ENCODE measurements at places on chromosomes 4 and X.

DNA sequence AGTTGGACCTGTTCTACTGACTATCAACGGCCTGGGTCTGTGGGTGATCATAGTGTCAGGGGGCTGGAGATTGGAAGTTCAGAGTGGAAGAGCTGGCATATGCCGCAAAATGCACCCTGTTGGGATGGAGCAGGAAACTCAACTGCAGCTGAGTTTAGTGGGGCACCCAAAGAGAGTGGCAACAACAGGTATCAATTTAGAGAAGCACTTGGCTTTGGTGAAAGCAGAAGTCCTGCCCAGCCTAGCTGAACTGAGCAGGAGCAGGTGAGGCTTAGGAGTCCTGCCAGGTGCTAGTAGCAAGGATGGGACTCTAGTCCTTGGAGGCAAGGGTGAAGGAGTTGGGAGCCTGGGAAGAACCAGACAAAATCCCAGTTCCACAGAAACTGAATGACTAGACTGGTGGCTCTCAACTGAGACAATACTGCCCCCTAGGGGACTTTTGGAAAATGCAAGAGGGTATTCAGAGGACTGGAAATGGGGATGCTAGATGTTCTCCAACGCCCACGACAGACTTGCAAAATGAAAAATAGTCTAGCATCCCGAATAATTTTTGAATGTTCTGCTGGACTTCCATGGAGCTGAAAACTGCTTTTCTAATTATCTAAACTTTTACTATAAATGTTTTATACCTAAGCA is 49.4 kb downstream of the RTL9 start:
- peak; percentile 36 for DNase-seq

GRCh38 chr4:14853176-14853943 is 148.9 kb upstream of the CPEB2 start:
- DNase-seq, result no peak

- no peak for DNase-seq
Measured at GRCh38 chr4:24937917-24938281, 25.1 kb upstream of the CCDC149 start.

DNA sequence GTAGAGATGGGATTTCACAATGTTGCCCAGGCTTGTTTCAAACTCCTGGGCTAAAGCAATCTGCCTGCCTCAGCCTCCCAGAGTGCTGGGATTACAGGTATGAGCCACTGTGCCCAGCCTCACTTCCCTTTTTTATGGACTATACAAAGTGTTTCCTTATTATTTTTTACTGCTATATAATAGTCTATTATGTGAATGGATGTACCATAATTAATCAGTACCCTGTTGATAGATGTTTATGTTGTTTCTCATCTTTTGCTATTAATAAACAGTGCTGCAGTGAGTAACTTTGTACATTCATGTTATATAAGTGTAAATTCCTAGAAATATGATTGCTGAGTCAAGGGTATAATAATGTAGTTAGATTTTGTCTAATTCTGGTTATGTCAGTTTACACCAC is 35.8 kb upstream of the LARP1B start:
- DNase-seq, result no peak

DNA sequence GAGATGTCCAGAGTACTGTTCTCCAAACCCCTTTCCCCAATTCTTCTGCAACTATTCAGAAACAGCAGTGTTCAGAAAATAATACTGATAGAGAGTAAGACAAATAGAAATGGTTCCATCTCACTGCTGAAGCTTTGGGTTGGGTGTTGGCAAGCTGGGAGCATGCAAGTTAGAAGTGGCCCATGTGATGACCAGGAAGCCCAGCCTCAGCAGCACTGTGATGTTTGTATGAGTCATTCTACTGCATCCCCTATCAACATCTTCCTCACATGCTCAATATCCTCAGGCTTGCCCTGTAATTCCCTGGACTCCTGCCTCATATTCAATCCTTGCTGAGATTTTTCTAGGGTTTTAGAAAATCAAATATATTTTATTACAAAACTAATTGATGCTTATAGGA is 96.5 kb downstream of the CHRDL1 start:
- DNase-seq, result no peak

- no peak for DNase-seq
Measured at GRCh38 chr4:169821402-169821801, 63.7 kb upstream of the HPF1 start.

DNA sequence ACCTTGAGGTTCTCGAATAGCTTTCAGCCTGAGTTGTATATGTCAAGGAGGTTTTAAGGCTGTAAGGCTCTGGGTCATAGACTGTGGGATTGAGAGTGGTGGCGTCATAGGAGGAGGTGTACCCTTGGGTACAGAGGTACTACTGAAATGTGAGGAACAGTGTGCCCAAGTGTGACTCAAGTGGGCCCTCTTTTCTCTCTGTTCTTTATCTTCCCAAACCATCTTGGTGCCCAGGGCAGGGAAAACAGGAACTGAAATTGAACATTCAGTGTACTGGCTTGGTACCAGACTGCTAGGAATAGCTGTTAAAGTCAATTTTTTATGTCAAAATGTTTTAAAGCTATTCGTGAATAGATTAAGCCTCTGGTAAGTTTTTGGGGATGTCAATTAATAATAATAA is 136.2 kb upstream of the RPS6KA3 start:
- DNase-seq, result no peak

DNA sequence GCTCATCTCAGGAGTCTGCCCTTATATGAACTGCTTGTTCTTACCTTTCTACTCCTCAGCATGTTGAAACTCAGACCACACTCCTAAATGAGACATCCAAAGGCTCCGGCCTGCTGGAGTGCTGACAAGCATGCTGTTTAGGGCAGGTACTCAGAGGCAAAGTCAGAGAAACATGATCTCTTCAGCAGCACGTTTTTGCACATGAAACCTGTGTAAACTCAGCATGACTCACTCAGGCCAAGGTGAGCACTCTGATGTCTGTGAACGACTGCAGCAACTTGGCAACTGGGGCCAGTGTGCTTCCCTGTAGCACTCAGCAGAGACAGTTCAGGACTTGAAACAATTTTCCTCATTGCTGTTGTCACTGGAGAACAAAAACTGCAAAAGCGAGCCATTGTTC is 109.6 kb downstream of the PACRGL start:
- DNase-seq, result no peak

GRCh38 chr4:31007858-31008257 is 287.7 kb downstream of the PCDH7 start:
- DNase-seq, result no peak

DNA sequence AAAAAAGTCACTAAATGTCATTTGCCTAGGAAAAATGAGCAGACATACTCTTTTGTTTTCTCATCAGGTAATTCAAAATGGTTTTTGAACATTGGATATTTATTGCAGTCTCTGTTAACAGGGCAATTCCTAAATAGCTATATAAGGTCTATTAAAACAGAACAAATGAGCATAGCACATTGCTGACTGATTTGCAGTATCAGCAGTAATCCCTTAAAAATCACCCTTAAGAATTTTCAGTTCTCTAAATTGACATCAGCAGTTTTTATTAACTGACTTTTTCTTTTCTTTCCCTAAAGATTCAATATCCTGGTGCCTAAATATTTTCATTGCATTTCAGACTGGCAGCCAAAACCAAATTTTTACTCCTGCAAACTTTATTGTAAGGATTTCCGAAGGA is 270.2 kb downstream of the FSTL5 start:
- DNase-seq, result no peak

GRCh38 chr4:88892646-88893045 is 164.3 kb downstream of the FAM13A start:
- no peak for DNase-seq

DNA sequence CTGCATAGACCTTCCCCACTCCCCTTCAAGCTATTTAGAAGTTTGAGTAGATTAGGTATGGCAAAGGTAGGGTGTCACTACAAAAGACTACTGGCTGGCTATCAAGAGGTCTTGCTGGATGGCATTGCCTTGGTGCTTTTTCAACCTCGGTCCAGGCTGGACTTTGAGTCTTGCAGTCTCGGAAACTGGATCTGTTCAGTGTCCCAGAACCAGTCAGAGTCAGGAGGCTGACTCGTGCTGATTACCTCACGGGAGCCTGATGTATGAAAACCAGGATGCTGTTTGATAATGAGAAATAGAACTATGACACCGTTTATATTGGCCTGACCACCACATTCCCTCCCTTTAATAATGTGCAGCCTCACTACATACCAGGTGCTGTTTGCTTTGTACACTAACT is 2.7 kb upstream of the PHKA1 start:
- DNase-seq, result no peak

GRCh38 chr4:6953751-6954380 is 44.2 kb downstream of the TBC1D14 start:
- DNase-seq, result no peak

DNA sequence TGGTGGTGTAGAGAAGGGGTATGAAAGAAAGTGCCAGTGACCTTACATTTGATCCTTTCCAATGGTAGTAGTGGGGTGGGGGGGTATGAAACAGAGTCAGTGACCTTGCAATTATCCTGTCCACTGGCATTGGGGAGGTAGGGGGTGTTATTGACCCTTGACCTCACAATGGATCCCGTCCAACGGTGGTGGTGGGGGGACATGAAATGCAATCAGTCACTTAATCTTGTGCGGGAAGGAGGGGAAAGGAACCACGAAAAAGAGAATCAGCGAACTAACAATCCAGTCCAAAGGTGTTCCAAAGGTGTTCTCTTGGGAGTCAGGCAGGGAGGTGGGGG is 619 bp upstream of the PDK3 start:
- no peak for DNase-seq

- no peak for DNase-seq
Measured at GRCh38 chrX:68682790-68683189, 35.3 kb downstream of the STARD8 start.

DNA sequence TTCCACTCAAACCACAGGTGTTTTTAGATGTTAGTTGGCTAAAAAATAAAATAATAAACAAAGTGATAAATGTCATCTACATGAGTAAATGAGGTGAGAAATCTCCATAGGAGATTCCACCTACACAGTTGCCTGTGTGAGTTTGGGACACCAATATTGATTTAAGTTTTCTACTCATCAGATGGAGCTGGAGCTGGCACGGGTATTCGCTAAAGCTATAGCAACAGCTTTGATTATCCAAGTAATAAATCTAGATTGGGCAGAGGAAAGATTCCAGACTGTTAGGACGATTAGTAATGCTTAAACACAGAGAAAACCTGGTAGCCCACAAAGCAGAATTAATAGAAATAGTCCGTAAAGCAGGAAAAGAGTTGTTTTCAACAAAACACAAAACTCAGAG is 313.9 kb downstream of the PABPC4L start:
- no peak for DNase-seq

DNA sequence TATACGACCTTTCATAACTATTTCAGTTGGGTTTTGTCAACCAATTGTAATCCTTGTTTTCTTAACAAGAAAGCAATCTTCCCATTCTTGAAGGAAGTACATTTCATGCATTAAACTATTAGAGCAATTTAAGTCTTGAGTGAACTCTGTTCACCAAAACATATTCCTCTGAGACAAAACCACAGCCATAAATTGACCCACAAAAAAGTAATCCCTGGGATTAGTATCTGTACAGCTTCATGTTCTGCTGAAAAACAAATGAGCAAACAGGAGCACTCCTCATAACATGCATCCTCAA is 207.0 kb upstream of the PDE5A start:
- no peak for DNase-seq

DNA sequence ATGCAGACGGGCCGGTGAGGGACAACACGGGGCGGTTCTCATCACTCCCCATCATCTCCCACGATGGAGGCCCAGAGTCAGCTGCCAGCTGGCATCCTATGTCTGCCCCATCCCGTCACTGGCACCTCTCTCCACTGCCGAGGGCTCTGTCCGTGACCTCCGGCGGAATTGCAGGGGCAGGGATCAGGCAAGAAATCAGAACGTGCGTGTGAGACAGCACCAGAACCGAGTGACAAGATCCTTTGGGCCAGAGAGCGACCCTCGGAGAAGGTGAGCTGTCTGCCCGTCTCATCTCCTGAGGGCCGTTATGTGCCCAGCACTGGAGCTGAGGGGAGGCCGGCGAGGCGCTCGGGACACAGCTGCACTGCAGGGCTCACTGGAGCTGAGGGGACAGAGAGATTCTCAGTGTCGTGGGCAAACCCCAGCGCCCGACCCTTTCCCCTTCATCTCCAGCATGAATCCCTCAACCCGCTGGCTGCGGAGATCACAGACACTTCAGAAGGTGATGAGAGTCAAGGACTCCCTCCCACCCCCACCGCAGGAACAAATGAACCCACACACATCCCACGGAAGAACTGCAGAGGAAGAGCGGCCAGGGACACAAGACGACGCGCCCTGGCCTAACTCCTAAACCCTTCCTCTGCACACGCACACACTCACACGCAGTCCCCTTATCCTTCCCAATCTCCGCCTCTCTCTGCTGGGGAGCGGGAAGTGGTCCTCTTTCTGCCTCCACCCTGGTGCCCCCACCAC is 128.7 kb downstream of the AFAP1 start:
- DNase-seq, result no peak

DNA sequence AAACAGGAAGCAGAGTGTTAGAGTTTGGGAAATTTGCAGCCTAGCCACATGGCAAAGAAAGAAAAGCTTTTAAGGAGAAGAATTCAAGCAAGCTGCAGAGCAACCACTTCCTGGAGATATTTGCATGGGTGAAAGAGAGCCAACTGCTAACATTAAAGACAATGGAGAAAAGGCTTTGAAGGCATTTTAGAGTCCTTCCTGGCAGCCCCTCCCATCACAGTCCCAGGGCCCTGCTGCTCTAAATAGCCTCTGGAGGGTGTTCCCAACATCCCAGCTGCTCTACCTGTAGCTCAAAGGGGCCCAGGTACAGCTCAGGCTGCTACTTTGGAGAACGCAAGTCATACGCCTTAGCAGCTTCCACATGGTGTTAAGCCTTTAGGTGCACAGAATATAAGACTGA is 235.9 kb upstream of the FMR1 start:
- DNase-seq, result no peak

DNA sequence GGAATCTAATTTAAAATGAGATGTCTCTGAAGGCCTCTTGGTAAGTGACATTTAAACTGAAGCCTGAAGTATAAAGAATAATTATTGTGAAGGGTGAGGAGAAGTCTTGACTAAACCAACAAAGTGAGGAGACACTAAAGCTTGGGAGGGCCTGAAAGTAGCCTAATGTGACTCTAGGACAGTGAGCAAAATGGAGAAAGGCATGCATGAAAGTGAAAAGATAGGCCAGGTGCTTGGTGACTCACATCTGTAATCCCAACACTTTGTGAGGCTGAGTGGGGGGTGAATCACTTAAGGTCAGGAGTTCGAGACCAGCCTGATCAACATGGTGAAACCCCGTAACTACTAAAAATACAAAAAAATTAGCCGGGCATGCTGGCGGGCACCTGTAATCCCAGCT is 46.9 kb upstream of the SMARCAD1 start:
- no peak for DNase-seq

DNA sequence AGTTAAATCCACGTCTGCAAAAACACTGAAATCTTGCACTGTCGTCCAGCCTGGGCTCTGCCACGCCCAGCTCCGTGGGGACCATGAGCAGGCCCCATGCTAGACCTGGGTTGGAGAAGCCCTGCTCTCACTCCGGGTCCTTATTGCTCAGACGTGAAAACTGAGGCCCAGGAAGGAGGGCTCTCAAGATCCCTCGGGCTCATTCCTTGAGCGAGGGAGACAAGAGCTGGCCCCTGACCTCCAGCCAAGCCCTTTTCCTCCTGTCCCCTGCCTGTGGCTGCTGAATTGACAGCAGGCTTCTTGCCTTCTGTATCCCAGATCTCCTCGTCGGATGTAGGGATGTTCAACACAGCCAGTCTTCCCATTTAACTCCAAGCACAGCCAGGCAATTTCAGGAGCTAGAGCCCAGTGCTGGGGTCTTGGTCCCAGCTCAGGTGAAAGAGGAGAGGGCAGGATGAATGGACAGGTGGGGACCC is 109.5 kb downstream of the CPZ start:
- no peak for DNase-seq

GRCh38 chr4:119210775-119211174 is 1.7 kb upstream of the USP53 start:
- no peak for DNase-seq

- peak; percentile 24 for DNase-seq
Measured at GRCh38 chr4:186486172-186486571, 69.2 kb downstream of the MTNR1A start.
